Mucosa of gallbladder (tissue), 1 donor: ENCODE measurements at places on chromosomes 7 and 10. TPM values are rescaled to one million over a fixed set of nuclear protein-coding genes. Genes with fewer than 3 reads are reported as not detected.

GRCh38 chr7:37706804-37707203 lies 23.2 kb downstream of the GPR141 start:
- no peak for DNase-seq

The VGF gene
- total RNA-seq: 0.29 TPM

The FOXP2 gene
- 10.1 TPM for total RNA-seq

- peak; percentile 10 for DNase-seq
Measured at GRCh38 chr7:39565538-39565937, 666 bp upstream of the YAE1 start.

- DNase-seq: peak; percentile 38
Measured at GRCh38 chr7:50857804-50858489, 75.3 kb upstream of the GRB10 start.

The ELMO1 gene
- total RNA-seq: 43.4 TPM

- DNase-seq: no peak
Measured at GRCh38 chr7:139043823-139044812, 8.3 kb upstream of the ZC3HAV1L start.

GRCh38 chr10:114755537-114755936 lies 66.0 kb upstream of the FHIP2A start:
- DNase-seq: no peak

The WEE2 gene
- not detected for total RNA-seq

GRCh38 chr10:114281461-114281860 lies 42.4 kb downstream of the VWA2 start:
- DNase-seq: no peak

- DNase-seq: peak; percentile 57
Measured at GRCh38 chr10:6203331-6204062, 765 bp downstream of the PFKFB3 start.

DNA sequence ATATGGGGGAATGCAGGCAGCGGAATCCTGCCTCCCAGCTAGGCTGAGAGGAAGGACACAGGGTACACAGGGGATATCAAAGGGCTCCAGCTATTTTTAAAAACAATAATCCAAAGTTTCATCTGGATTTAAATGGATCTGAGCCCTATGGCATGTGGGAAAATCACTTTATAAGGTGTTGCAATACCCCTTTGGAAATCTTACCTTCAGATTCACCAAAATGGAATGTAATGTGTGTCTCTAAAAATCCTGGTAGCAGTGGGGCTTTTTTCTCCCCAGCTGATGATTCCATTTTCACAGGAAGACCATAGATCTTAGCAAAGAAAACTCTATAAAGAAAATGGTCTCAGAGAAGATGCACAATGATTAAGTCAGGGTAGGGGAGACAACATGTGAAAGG lies 722.2 kb downstream of the PARD3 start:
- no peak for DNase-seq

DNA sequence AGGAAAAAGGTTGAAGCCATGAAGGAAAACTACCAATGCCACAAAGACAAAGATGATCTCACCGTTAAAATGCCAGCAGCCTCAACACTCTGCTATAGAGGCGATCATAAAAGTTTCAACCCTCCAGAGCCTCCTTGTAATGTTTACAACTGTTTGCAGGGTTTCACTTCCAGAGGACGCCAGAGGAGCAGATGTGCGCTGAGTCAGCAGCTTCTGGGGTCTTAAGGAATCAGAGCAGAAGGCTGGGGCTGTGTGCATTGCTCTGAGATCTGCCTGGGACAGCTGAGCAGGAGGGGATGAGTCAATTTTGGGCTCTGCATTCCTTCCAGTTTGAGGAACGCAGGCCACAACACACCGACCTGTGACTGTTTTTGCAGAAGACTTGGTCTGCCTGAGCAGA lies 98.3 kb downstream of the TMEM130 start:
- peak; percentile 52 for DNase-seq

GRCh38 chr7:105122619-105123018 lies 108.6 kb downstream of the KMT2E start:
- no peak for DNase-seq

DNA sequence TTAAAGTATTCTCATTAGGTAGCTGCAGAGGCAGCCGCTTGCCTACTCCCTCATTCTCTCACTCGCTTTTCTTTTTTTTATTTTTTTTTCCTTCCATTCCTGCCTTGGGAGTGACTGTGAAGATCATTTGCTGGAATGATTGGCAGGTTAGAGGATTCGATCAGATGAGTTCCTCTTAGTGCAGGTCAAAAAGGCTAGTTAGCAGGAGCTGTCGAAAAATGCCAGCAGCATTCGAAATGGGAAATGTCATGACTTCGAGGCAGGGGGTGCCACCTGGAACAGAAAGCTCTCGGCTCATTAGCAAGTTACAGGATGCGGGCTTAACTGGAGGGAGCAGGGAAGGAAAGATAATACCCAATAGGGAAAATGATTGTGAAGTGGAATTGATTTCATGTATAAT lies 137.5 kb upstream of the FZD1 start:
- no peak for DNase-seq

The NPY4R2 gene
- total RNA-seq: 0.66 TPM

The CHAT gene
- total RNA-seq: 0.86 TPM

GRCh38 chr10:104642658-104643302 lies 1.7 kb downstream of the SORCS3 start:
- no peak for DNase-seq

- no peak for DNase-seq
Measured at GRCh38 chr7:55733241-55734140, 129.1 kb downstream of the SEPTIN14 start.

The PLA2G12B gene
- not detected for total RNA-seq

DNA sequence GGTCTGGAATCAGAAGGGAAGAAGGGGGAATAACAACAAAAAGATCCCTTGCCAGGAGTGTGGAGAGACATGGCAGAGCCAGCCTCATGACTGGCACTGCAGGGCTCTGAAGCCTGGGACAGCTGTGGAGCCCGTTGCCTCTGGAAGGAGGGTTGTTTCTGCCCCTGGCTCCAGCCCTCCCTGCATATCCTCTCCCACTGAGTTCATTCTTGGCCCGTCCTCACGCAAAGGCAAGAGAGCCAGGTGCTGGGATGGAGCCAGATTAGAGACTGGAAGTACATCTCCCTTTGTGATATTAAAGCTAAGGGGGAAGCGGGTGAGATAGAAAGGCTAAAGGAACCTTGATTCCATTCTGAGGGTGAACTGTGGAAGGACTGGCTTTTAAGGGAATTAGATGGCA lies 141.5 kb upstream of the NPVF start:
- DNase-seq: peak; percentile 30

The SLC25A40 gene
- 19.5 TPM for total RNA-seq

The FEZF1 gene
- 0.09 TPM for total RNA-seq

- peak; percentile 53 for DNase-seq
Measured at GRCh38 chr10:44386546-44387052, 1.7 kb upstream of the CXCL12 start.

The SUN3 gene
- total RNA-seq: not detected

DNA sequence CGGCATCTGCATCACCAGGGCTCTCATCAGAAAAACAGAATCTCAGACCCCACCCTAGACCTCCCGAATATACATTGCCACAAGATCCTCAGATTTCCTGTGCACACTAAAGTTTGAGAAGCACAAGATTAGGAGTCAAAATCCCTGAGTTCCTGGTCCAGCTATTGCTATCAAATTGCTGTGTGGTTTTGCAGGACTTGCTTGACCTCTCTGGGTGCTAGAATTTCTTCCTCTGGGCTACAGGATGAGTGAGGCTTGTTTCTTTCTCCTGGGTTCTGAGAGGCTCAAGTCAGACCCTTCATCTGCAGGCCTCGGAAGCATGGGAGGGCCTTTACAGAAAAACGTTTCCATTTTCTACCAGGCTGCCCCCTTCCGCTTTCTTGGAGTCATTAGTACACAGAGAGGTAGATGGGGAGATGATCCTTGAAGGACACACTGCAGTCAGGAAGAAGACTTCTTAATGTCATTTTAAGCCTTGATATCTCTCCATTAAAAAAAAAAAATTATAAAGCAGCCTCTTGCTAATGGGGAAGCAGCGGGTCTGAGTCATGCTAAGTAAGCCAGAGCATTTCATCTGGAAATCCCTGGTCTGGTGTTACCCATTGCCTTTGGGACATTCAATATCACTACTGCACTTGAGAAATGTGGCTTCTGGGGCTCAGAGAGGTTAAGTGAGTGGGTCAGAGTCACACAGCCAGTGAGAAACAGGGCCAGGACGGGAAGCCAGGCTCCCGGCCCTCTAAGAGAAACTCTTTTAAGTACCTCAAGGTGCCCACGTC lies 173.5 kb downstream of the KCNMA1 start:
- DNase-seq: no peak

DNA sequence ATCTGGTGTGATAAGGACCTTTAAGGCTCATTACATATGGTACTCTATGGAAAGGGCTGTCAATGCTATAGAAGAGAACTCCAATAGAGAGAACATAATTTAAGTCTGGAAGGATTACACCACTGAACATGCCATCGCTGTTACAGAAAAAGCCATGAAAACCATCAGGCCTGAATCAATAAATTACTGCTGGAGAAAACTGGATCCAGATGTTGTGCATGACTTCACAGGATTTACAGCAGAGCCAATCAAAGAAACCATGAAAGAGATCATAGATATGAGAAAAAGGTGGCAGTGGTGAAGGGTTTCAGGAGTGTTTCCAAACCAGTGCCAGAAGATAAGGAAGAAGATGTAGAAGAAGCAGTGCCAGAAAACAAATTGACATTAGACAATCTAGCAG lies 18.9 kb upstream of the GPR22 start:
- no peak for DNase-seq

DNA sequence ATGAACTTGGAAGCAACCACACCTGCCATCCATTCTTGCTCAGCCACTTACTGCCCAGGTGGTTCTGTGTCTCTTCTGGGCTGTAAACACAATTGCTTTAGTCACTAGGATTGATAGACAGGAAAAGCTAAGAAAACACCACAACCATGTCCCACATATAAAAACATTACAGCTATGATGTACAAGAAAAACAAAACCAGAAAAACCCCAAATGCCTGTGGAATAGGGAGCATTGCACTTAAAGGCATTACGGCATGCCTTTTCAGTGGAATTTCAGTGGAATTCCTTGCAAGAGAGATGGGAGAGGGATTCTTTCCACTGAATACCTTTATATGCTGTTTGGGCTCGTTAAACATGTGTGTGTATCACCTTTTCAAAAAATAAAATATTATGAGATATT lies 44.2 kb upstream of the GPR26 start:
- DNase-seq: no peak

The ANKRD26 gene
- total RNA-seq: 7.7 TPM

- peak; percentile 52 for DNase-seq
Measured at GRCh38 chr10:17001961-17002749, 127.5 kb downstream of the CUBN start.

DNA sequence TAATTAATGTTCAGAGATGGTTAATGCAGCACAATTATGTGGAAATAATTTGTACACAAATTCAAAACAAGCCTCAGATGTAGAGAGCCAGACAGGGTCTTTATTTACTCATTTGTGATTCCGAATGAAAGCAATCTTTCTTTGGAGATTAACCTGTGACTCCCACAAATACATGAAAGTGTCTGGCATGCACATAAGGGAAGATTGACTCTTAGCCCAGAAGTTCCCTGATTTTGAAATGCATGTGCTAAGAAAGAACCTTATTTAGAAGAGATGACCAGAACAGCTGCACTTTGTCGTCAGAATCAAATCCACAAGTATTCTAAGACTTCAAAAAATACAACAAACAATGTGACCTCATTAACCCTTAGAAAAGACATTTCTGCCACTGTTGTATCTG lies 45.1 kb downstream of the RNLS start:
- DNase-seq: no peak

DNA sequence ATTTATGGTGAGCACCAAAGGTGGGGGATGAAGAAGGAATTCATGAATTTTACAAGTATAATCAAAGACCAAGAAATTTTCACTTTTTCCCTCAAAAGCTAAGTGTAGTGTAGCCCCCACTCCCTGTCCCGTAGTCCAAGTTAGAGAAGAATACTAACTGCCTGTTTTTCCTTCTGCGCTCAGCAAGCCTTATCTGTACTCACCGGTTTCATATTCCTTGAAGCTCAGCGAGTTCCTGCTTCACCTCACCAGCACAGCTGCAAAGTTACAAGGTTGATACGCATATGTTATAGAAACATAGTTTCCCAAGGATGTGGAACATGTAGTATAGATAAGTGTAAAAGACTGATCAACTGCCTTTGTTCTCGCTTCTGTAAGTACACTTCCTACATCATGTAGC lies 16.0 kb upstream of the ZNF33B start:
- DNase-seq: no peak

The CTAGE4 gene
- total RNA-seq: 7.5 TPM

DNA sequence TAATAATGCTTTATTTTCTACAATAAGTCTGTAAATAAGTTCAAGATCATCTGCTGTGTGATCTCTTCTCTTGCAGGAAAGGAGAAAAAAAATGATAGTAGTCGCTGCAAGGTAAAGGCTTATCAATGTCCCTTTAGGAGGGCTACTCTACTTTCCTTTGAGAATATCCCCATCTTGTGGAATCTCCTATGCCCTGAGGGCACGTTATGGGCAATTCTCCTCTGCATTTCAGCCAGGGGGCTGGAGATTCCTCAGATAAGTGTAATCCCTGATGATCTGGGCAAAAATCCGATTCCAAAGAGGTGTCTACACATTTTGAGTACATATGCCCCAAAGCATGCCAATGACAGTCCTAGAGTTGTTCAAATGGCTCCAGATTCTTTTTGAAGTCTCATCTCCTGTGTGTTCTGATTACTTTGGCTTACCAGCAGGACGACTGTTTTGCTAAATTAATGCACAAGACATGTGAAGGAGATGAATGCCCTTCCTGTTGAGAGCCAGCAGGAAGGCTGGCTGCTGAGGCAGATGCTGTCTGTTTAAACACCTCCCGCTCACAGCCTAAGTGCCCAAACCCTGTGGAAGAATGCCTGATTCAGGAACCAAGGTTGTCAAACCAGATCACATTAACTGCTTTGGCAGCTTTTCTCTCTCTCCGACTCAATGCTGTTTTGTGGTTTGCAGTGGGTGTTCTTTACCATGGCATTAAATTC lies 171.2 kb upstream of the COL1A2 start:
- DNase-seq: no peak

The LFNG gene
- 31.3 TPM for total RNA-seq

The PDE6C gene
- total RNA-seq: not detected

DNA sequence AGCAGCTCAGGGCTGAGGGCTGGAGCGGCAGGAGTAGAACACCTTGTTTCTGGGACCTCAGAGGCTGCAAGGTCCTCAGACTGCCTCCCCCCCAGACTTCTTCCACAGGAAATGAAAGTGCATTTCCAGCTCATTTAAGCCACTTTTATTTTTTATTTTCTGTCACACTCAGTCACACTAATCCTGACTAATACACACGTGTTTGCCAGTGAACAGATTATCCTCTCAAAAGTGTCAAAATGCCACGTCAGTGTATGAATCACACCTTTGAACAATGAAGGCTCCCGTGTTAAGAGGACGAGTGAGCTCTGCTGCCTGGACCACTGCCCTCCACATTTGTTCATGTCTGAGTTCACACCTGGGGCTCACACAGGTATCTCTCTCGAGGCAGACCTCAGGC lies 488.5 kb downstream of the DNAJB6 start:
- DNase-seq: no peak
